ENCODE measurements at places on chromosomes 1 and 21.

GRCh38 chr1:160101717-160102522, 3.5 kb upstream of the IGSF8 start:
- DNase-seq = no peak

DNA sequence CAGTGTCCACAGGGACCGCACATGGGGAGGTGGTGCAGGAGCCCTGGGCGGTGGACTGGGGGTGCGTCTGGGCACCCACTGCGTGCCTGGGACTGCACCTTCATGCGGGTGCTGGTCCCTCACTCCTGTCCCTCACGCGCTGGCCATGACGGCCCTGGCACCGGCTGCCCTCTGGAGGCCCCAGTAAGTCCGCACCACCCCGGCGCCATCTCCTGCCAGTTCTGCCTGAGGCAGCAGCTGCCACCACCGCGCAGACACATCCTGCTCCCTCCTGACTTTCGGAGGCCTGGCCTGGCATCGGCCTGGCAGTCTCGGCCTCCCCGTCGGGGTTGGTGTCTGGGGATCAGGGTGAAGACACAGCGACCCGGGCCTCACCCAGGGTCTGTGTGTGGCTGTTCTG, 64.8 kb downstream of the MORN1 start:
- DNase-seq = no peak

DNA sequence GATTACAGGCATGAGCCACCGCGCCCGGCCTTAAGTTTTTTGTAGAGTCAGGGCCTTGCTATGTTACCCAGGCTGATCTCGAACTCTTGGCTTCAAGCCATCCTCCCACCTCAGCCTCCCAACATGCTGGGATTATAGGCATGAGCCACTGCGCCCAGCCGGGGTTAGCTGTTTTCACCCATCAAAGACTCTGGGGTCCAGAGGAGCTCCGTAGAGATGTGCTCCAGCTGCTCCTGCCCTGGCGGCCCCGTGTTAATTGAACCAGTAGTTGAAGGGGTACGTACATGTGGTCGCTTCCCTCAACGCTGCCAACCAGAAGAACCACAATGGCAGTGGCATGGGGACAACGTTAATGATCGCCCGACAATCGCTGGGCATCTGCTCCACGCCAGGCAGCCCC, 72.0 kb downstream of the NPHP4 start:
- DNase-seq = no peak

DNA sequence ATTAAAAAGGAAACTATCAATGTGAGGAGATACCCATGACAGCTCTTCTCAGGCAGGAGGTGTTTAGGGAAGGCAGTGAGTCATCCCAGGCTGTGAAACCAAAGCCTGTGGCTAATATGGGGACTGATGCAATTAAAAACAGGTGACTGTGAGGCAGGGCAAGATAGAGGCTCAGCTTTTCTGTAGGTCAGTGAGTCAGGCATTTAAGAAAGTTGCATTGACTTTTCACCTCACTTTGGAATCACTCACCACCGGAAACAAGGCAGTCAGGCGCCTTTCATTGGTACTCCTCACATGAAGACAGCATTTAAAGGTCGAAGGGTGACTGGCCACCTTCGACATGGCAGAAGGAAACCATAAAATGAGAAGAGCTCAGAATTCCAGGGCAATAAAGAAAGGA, 54.5 kb downstream of the PAPPA2 start:
- no peak for DNase-seq

DNA sequence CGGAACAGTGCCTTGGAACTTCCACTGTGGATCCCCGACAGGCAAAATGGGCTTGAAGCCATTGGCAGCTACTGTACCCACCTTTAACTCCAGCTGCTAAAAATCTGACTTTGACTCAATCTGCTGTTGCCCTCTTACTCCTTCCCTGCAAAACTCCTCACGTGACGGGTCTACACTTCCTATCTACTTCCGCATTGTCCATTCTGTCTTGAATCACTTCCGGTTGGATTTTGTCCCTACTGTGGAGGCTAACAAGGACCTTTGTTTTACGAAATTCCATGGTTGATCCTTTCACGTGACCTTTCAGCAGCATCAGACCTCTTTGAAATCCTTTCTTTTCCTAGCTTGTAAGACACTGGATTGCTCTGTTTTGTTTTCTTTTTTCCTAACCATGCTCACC, 268.4 kb downstream of the PRDM2 start:
- peak; percentile 49 for DNase-seq

DNA sequence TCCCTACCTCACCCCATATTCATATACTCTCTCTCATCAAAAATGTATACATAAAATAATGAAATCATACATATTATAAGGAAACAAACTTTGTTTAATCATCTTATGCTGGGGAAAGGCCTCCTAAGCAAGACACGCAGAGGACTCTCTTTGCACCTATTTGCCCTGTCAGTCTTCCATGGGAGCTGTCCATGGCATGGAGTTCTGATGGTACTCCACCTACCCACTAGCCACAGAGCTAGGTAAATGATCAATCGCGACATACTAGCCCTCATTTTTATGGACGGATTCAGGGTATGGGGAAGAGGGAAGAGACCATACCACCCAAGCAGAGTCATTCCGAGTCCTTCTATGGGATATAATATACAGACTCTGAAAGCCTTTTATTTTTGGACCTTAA, 131.0 kb downstream of the CSMD2 start:
- no peak for DNase-seq

GRCh38 chr1:216807696-216808095, 84.5 kb upstream of the ESRRG start:
- no peak for DNase-seq

DNA sequence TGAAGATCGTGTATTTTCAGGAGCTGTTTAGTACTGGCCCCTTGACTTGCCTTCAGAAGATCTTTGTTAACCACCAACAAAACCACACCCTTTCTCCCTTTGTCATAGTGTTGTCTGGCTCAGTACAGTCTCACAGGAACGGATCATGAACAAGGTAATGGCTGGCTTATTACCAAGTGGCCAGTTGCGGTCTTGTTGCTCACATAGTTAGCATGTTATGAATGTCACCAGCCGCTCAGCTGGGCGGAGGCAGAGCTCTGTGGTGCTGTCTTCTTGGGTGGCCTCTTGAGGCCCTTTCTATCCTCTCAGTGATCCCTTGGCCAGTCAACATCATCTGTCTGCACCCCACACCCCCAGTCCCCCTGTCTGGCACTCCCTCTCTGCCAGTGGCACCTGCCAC, 21.4 kb downstream of the CNIH3 start:
- DNase-seq = no peak

DNA sequence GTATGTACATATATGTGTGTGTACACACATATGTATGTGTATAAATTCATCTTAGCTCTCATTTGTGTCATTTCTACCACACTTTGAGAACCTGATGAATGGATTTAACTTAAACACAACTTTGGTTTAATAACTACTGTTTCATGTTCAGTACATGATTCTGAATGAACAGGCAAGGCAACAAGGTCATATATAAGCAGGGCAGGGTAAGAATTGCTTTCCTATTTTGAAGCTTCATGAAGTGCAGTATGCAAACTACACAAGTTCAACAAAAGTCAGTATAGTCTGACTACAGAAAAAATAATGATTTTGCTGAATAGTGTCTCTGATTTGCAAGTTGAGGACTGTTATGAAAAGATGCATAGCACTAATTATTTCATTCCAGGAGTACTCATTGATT, 127.6 kb downstream of the KCNK2 start:
- no peak for DNase-seq

DNA sequence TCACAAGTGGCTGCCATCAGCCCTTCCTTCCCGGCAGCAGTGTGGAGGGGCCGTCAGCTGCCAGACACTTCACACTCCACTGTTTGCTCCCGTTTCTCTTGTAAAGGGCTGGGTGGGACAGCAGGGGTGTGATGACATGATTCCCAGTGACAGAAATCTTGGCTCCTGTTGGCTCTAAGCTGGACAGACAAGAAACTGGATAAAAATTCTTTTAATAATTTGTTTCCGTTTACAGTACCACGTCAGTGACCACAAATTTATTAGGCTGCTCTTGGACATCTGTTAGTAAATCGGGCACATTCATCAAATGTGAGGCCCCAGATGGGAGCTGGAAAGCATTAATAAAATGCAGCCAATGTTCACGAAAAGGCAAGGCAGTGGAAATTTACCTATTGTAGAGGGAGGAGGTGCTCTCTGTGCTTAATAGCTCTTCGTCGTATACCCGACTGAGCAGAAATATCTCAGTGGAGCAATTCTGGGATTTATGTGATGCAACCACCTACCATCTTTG, 353.7 kb upstream of the GREM2 start:
- no peak for DNase-seq

DNA sequence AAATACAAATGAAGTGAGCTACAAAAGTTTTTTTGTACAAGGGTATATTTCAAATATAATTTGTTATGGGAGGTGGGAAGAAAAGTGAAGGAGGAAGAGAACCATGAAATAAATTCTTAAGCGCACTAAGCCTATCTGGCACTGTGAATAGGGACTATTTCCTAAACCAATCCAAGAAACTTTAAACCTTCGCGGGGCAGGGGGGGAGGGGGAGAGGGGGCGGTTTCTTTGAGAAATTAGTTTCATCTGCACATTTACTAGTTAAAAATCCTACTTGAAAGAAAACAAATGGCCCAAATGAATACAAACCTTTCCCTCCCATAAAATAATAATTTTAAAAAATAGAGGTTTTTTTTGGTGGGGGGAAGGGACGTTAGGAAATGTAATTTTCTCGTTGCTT, 364 bp downstream of the GOLPH3L start:
- DNase-seq = no peak

GRCh38 chr1:5986018-5986417, 6.2 kb downstream of the NPHP4 start:
- no peak for DNase-seq

DNA sequence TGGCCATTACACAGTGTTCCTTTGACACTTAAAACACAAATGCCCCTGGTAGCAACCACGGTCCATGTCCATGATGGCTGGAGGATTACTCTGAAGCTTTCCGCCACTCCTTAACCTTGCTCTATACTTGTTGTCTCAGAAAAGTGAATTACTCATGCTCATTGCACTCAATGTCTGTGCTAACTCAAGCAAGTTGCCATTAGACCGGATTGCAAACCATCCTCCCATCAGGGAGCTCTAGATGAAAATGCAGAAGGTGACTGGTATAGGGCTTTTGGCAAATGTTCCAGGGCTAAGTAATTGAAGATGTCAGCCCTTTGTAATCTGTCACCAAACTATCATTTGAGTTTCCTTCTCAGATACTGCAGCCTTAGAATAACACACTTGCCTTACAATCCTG, 1288.3 kb upstream of the B3GALT2 start:
- no peak for DNase-seq

DNA sequence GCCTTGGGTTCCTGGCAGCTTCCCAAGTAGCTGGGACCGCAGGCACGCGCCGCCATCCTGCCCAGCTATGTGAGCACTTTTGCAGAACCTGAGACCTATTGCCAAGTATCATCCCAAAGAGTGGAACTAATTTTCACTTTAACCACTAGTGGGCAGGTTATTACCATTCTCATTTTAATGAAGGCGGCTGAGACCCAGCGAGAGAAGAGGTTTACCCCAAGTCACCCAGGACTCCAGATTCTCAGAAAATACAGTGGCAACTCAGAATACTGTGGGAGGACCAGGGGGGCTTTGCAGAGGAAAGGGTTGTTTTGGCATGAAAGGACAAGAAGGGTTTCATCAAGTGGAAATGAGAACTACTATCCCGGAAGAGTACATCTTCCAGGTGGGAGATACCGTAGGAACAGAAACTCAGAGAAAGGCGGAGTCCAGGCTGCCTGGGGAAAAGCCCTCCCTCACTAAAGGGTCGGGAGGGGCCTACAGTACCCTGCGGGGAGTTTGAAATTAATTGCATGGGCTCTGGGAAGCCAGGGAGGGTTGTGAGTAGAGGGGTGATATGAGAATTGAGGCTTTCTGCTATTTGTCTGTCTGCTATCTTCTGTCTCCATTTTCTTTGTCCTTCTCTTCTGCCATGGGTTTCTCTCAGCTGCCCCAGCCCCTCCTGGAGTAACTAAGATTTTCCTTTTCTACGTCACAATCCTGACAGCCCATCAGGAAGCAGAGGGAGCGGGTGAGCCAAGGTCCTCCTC, 7.2 kb upstream of the SEMA4A start:
- peak; percentile 79 for DNase-seq

GRCh38 chr1:8848663-8849386, 29.7 kb downstream of the ENO1 start:
- DNase-seq = peak; percentile 66

GRCh38 chr1:67401443-67401842, 28.8 kb downstream of the SERBP1 start:
- DNase-seq = no peak

- no peak for DNase-seq
Measured at GRCh38 chr1:215458562-215458961, 108.5 kb upstream of the KCTD3 start.

- no peak for DNase-seq
Measured at GRCh38 chr1:5936621-5937372, 55.4 kb downstream of the NPHP4 start.

GRCh38 chr1:1415751-1416150, 5.3 kb downstream of the ANKRD65 start:
- DNase-seq = no peak

- no peak for DNase-seq
Measured at GRCh38 chr1:177448036-177448615, 277.4 kb downstream of the BRINP2 start.

GRCh38 chr1:201746156-201746555, 82.8 kb upstream of the IPO9 start:
- DNase-seq = no peak

DNA sequence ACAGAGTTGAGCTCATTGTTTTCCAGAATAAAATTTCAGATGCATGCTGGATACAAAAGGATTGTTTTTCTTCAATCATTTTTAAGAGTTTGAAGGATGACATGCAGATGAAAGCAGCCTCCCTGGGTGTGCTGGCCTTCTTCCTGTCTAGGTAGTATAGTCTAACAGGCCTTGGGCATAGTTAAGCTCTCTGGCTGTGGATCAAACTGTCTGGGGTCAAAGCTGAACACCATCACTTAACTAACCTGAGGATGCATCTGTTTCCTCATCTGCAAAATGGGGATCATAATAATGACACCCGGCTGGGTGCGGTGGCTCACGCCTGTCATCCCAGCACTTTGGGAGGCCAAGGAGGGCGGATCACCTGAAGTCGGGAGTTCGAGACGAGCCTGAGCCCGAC, 6.0 kb upstream of the TIE1 start:
- DNase-seq = no peak

DNA sequence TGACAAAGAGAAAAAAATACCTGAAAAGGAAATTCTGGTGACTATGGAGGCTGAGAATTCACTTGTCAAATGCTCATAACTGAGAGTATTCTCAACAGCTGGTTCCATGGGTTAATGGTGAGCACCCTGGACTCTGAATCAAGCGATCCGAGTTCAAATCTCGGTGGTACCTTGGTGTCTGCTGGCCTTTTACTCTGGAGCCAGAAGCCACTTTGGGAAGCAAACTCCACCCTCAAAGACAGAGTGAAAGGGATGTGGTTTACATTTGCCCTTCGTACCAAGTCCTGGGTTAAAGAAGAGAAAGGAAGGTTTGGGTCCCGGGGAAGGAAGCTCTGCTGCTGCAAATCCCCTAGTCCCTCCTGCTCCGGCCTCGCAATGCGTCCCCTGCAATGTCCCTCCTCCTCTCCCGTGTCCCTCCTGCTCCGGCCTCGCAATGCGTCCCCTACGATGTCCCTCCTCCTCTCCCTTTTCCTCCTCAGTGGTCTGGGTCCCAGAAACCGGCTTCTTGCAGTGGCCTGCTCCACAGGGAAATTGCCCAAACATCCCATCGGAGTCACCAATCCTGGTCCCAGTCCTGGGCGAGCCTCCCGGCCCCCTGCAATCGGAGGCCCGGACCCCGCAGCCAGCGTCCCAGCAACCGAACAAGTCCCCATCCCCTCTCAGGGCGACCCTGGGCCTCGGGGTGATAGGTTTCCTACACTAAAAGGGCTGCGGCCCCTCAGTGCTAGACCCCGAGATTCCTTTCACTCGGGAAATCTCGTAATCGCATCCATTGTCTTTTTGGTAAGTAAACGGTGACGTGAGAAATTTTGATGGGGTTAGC, 129.4 kb downstream of the PPIAL4G start:
- DNase-seq = no peak

Measured in foreskin melanocyte (primary cell).